Left ventricle myocardium inferior (tissue), 1 donor: ENCODE measurements at places on chromosomes 4 and X.

DNA sequence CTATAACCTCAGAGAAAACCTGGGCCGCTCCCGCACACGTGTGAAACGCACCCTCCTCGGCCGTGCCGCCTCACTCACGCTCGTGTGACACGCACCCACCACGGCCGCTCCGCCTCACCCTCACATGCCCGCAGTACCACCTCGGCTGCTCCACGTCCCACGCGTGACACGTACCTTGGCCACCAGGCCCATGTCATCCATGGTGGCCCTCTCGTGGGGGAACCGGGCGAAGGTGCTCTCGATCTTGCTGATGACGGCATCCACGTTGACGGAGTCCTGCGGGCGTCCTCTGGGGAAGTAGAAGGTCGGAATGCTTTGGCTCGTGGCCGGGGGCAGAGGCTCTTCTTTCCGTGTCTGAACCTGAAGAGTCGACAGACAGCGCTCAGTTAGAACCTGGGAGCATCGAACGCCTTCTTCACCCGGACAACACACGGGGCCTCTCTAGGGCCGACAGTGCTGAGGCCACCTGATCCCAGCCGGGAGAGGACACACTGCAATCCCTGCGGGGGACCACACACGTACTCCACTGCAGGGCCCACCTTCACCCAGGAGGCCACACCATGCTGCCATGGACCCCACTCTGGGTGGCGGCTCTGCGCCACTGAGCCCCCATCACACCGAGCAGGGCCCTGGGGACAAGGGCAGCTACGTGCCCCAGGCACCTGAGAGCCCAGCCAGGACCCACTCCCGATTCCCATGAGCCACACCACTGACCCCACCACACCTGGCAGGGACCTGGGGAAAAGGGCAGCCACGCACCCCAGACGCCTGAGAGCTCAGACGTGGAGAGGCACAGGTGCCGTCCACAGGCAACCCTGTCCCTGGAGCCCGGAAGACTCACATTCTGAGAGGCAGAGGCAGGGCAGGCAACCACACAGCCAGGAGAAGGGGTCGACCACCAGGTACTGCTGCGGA is 25.2 kb downstream of the PPP2R3B start:
- no peak for DNase-seq

DNA sequence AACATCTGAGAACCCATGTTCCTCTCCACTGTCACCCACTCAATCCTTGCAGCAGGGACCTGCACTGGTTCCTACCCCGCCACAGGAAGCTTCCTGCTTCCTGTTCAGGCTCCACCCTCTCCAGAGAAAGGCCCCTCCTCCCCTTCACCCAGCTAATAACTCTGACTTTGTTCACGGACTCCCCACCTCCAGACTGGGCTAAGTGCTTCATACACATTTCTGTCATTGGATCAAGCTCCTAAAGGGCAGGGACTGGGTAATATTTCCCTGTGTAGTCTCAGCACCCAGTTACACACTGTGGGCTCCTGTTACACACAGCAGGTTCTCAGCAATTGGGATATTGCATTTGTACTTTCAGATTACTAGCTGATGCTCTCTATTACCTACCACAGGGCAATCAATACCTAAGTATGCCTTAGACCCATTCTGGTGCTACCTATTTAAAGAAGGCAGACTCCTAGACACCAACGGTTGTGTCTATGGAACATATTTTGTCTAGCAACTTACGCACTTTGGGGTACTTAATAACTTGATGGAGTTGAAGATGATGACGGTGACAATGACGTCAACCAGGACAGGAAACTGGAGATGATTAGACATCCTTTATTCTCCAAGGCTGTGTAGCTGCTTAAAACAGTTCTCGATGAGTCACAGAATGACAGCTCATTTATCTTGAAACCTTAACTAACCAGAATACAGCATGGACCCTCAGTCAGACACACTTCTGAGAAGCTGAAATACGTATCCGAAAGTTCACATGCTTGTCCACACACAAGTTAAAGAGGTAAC is 58.1 kb downstream of the MAML3 start:
- DNase-seq: peak; percentile 33

DNA sequence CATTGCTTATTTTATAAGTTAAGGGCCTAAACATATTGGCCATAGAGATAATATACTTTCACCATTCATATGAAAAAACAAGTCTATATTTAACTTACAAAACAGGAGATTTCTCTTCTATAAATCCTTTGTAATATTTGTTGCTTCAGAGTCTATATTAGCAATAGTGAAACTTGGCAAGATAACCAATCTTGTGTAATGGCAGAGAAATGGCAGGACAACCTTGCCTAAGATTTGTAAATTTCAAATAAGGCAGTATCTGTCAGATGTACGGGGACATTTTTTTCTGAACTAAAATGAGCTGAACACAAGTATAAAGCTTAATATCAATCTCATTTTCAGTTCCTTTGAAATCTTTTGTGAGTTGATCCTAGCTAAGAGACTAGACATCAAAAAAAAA is 17.8 kb upstream of the CPEB2 start:
- DNase-seq: no peak

DNA sequence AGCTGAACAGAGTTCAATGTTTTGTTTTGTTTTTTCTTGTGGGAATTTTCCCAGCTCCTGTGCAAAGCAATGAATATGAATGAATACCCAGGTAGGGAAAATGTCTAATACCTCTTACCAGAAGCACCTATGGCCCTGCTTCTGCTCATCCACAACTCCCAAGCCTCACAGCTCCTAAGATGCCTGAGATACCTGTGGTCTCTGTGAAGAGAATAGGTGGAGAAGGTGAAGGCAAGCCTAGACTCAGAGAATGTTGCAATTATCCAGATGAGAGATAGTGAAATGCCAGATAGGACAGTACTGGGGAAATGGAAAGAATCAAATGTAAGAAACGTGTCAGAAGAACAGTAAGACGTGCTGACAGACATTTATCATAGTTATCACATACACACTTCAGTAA is 70.2 kb upstream of the NOCT start:
- no peak for DNase-seq

DNA sequence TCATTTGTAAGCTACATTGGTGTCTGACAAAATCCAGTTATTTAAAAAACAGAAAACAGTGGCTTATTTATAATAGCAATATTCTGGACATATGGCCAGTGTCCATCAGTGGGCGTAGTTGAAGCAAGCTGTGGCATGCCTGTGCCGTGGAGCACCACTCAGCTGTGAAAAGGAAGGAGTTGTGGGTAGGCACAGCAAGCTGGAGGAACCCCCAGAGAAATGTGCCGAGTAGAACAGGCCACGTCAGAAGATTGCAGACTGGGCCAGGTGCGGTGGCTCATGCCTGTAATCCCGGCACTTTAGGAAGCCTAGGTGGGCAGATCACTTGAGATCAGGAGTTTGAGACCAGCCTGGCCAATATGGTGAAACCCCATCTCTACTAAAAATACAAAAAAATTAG is 102.4 kb downstream of the GPR143 start:
- DNase-seq: no peak

- DNase-seq: no peak
Observed at GRCh38 chr4:119659576-119659975, 31.0 kb upstream of the PDE5A start.

DNA sequence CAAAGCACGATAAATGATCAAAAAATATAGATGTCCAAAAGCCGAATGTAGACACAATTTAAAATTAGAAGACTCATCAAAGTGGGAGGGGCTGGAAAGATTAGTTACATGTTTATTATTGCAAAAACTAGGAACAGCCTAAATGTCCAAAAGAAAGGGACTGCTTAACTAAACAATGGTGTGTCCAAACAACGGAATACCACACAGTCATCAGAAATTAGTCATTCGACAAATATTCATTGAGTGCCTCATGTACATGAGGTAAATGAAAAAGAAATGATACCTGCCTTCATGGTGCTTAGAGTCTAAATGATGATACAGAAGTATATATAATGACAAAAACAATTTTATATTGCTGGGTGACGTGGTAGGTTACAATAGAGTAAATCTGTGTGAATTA is 139.7 kb downstream of the MAML3 start:
- no peak for DNase-seq

GRCh38 chrX:69238114-69238886 is 73.0 kb upstream of the PJA1 start:
- DNase-seq: peak; percentile 31

- no peak for DNase-seq
Observed at GRCh38 chrX:117096528-117096927, 633.8 kb upstream of the CT83 start.

DNA sequence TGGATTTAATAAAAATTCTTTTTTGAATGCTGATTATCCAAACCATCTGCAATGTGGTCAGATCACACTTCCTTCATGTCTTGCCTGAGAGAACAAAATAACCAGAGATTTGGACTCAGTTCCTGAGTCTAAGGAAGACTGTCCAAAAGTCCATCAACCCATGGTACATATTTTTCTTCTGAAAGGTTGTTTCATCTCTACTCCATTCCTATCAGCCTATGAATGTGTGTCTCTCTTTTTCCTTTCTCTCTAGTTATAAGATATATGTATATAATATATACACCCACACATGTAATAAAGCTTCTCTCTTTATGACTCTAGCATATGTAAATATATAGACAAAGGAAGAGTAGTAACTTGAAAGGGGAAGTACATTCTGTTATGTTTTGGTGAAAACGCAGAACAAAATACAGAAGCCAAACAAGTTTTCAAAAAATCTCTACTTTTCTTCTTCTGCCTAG is 226.9 kb downstream of the ARHGAP24 start:
- DNase-seq: no peak

DNA sequence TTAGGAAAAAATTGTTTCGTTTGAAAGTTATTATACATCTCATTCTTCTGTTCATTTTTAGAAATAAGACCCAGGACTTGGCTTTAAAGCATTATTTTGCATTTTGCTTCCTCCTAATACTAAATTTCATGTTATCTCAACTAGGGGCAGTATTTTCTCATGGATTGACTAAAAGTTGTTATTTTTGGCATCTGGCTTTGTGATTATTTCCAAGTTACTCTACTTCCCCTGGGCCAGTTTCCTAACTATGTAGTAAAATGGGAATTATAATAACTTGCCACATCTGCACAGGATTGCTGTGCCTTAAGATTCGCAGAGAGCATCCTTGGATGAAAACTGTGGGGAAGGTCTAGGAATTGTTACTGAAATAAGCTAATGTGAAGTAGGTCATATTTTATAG is 3.0 kb downstream of the RBPJ start:
- no peak for DNase-seq

DNA sequence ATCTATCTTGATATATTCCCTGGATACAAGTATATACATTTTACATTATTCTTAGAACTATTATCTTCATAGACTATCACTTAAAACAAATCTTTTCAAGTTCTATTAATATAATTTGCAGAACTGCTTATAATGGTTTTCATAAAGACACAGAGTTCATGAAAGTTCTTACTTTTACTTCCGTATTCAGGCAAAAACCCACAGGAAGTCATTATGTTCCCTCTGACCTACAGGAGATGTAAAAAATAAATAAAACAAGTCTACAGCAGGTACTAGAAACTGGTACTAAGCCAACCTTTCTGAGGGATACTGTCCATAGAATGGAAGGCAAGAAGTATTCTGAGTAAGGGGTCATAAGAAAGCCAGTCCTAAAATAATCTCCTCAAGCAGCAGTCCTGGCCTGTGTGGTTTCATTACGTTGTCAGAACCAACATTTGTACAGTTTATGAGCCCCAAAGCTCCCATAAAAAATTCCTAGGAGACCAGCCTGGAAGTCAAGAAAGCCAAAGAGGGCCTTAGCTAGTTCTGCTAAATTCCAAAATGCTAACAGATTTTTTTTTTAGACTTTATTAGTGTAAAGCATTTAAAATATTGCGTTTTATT is 68.6 kb downstream of the CAMK2D start:
- no peak for DNase-seq

GRCh38 chr4:40890764-40891163 is 141.0 kb downstream of the NSUN7 start:
- DNase-seq: no peak

DNA sequence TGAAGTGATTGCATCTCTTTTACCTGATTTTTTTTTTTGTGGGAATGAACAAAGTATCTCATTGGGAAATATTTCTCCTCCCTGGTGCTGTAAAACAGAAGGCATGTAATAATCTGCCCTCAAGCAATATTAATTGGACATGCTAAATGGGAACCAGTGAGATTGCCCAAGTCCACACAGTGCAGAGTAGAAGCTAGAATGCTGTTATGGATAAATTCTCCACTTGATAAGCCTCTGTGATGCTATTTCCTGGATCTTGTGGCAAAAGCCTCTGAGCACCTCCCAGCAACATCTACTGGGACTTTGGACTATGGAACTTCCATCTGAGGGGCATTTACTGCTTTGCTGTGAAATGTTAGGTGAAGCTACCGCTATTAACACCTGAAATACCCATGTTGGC is 46.9 kb upstream of the YTHDC1 start:
- DNase-seq: no peak

DNA sequence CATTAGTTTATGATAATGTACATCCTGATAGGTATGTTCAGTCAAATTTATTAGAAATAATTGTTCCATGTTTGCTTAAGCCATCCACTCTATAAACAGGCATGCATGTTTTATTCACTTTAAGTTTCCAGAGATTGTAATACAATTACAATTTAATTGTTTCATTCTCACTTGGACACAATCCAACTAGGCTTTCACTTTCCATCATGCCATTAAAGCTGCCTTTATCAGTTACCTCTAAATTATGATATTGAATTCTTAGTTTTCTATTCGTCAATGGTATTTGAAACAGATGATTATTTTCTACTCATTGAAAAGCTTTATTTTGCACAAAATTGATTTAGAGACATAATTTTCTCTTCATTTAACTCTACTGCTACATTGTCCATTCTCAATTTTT is 1196.3 kb downstream of the RAPGEF2 start:
- no peak for DNase-seq

DNA sequence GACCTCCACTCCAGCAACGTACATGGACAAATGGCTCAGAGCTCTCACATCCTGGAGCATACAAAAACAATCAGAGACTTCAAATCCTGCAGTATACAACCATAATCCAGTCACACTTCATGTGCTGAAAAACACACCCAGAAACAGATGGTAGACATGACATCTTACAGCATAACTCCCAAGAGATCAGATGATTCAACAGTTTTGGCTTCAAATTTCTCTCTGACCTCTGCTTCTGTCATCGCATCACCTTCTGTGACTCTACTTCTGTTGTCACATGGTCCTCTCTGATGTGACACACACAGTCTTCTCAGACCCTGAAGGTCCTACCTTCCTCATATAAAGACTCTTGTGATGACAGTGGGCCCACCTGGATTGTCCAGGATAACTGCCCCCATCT is 18.5 kb downstream of the SUV39H1 start:
- no peak for DNase-seq

GRCh38 chr4:7243609-7244330 is 51.4 kb downstream of the SORCS2 start:
- DNase-seq: no peak

DNA sequence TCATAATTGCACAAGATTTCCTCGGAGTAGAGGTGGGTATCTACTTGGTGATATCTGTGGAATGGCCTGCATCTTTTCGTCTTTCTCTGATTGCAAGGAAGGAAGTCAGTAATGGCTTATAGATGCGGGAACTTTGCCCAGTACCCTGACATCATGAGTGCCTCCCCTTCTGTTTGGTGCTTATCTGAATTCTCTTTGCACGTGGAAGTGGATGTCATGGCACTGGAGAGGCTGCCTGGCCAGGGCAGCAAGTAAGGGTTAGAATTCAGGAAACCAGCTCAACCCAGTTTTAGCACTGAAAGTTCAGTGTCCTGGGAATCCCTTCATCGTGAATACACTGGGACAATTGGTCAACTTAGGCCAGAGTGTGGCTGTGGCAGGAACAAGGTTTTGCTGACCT is 83.5 kb upstream of the RAPGEF2 start:
- DNase-seq: no peak
